ENCODE measurements at places on chromosomes 6 and 20.

DNA sequence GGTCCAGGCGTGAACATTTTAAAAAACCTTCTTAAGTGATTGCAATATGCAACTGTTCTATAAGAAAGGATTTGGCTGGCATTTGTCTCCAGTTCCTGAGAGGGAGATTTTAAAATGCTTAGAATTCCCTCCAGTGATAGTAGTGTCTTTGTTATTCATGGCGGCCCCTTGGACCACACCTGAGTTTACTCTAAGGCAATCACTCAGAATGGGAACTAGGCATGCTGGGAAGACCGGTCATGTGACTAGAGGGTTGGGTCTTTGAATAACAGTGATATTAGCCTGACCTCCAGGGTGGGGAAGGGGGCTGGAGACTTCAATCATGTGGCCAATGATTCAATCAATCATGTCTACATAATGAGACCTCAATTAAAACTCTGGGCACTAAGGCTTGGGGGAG, 50.7 kb upstream of the UTRN start:
- no peak for DNase-seq

DNA sequence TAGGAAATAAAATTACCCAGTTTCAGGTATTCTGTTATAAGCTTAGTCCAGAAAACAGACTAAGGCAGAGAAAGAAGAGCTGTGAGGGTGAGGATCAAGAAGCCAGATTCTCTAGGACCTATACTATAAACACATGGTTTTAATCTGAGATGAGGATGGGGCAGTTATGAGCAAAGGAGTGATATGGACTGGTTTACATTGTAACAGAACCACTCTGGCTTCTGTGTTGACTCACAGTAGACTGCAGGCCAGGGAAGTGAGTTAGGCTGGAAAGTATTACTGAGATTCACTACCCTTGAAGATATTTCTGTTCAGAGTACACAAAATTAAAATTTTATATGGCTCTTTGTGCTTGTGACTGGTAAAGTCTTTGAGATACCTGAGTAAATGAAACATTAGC, 3.2 kb upstream of the RWDD1 start:
- DNase-seq, result no peak

- DNase-seq, result no peak
Measured at GRCh38 chr6:3663081-3663480, 88.4 kb downstream of the PXDC1 start.

DNA sequence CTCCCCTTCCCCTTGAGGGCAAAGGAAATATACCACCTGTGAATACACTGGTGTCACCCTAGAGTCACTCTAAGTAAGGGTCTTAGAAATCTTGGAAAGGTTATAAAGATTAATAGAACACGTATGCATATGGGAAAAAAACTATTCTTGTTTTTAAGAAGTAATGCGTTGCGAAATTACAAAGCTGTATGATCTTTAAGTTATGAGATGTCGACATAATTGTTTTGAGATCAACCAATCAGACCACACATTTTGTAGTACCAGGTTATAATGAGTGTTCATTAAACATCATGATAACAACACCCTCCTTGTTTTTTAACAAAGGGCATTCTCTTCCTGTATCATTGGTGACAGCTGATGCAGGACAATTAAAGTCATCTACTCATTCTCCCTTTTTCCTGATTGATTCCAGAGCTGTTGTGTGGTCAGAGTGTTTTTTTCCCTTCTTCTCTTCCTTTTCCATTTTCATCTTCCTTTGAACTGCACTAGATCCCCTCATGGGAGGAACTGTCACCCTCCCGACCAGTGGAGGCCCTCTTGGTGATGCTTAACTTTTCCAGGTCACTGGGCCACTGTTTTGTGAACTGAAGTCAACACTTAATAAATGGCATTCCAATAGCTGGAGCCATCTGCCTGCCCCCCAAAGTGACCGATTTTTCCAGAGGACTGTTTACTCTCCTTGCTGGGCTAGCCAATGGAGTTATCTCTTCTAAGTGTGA, 37.0 kb downstream of the PRDM1 start:
- DNase-seq, result no peak

DNA sequence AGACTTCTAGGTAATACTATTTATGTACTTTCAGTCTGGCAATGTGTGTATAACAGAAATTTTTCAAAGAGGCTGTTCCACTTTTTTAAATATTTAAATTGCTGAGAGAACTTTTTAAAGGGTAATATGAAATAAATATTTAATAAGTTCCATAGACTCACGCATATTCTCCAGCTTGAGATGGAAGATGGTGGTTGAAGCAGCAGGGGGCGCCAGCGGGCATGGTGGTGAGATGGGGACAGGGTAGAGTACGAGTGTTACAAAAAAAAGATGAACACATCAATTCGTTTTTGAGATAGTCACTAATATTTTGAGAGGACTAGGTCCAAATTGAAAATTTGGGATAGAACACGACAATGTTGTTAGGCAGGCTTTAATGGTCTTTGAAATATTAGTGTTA, 68.4 kb downstream of the RSPO3 start:
- no peak for DNase-seq

- no peak for DNase-seq
Measured at GRCh38 chr6:166754218-166755030, 127.4 kb upstream of the RPS6KA2 start.

DNA sequence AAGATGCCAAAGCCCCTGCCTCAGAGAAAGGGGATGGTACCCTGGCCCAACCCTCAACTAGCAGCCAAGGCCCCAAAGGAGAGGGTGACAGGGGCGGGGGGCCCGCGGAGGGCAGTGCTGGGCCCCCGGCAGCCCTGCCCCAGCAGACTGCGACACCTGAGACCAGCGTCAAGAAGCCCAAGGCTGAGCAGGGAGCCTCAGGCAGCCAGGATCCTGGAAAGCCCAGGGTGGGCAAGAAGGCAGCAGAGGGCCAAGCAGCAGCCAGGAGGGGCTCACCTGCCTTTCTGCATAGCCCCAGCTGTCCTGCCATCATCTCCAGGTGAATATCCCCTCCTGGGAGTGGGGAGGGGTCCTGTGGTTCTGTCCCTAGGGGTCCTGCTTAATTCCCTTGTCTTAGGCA, 1.1 kb downstream of the MYLK2 start:
- DNase-seq, result no peak

- DNase-seq, result peak; percentile 91
Measured at GRCh38 chr20:25584905-25585704, at the start of gene NINL. Gene NINL (minus strand): TSS chr20:25585531. CDS start chr20:25526587, 58,944 bp downstream.

GRCh38 chr20:62760856-62761758, 35.2 kb upstream of the MRGBP start:
- no peak for DNase-seq

- DNase-seq, result no peak
Measured at GRCh38 chr20:6560978-6561377, 206.5 kb upstream of the BMP2 start.

DNA sequence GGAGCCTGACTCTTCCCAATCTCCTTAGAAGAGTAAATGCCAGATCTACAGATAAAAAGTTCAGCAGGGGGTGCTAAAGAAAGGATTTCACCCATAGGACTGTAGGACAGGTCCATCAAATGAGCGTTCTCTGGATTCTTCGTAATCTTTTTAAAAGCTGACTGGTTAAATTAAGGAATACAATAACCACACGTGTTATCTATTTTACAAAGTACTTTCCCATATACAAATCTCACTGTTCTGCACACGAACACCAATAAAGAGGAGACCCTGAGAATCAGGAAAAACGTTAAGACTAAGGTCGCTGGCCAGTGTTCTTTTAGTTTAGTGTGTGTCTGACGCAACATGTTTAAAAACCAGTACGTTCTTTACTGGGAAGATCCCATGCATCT, 542 bp downstream of the TUBE1 start:
- DNase-seq, result peak; percentile 28

DNA sequence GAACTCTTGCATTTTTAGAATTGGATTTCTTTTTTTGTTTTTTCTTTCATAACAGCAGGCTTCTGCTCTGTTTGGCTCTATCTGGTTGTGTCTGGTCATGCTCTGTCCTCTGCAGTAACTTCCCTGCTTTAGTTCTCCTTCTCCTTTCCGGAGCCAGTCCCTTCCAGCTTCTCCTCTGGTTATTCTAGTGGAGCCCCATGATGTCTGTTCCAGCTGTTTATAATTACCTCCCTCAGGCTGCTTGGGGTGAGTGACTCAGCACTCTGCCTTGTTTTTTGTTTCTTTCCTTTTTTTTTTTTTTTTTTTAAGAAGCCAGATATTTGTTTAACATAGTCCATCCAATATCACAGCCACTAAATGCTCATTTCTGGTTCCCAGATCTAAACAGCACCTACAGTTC, 409.6 kb downstream of the MAFB start:
- peak; percentile 41 for DNase-seq

GRCh38 chr20:1477896-1478490, 11.3 kb upstream of the NSFL1C start:
- DNase-seq, result no peak
